ENCODE measurements at places on chromosomes 16 and 17.
A peak's percentile ranks its signal among the peaks of the same experiment; 100 is the strongest.

DNA sequence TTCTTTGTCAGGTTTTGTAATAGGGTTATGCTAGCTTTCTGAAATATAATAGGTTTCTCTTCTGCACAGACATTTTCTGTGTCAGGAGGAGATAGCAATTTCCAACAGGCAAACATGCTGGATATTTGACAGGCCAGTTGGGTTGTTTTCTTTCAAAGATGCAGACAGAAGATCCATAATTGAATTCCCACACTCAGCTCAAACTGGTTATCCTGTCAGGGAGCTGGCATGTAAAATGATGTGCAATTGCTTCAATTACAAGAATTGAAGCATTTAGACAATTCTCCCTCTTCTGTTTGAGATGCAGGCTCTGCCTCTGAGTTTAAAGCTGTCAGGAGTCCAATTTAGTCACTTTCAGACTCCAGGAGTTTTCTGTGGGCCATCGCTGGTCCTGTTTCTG lies 146.2 kb upstream of the ZKSCAN2 start:
- no peak for DNase-seq

DNA sequence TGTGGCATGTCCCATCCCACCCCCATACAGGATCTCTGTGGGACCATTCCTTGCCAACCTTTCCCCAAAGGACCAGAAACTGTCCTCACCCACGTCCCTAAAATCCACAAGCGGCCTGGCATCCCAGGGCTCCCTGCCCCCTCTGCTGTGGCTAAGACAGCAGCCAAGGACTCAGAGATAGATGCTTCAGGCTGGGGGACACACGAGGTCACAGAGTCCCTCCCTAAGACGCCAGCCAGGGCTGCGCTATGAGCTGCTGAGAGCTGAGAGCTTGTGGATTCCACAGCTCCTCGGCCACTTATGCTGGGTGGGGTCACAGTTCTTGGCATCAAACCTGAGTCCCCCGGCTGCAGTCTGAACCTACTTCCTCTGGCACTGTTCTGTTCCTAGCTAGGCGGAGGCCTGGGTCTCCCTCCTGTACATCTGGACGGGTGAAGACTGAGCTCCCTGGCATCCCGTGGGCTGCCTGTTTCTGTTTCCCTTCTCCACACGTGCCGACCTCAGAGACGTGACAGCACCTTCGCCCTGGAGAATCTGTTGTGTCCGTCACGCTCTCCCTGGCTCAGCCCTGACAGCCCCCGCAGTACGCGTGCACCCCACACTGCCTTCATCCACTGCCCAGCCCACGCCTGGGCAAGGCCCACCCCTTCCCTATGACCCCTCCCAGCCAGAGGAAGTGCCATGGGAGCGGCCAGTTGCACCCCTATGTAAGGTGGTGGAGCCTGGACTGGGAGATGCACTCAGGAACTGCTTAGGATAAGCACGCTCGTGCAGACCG lies 61.2 kb downstream of the ENGASE start:
- DNase-seq = no peak

- DNase-seq = no peak
These were observed 30.3 kb downstream of the MRTFB start for GRCh38 chr16:14101415-14101814.

DNA sequence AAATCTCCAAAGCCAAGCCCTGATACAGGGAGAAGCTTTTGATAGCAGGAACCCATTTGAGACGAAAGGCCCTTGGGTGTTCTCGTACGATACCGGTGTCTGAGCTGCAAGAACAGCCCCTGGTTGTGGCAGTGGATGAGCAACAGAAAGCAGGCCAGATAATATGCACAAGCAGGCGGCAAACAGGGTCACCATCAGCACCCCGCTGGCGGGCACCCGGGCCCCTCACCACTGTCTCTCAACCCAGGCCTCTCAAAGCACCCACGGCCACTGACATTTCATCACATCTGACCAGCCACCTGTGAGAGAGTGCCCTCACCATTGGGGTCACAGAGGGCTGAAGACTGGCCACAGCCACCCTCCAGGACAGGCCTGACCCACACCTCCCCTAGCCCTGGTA lies 230.4 kb downstream of the C16orf78 start:
- DNase-seq = no peak

GRCh38 chr17:33284022-33284421 lies 9.1 kb downstream of the ASIC2 start:
- no peak for DNase-seq

DNA sequence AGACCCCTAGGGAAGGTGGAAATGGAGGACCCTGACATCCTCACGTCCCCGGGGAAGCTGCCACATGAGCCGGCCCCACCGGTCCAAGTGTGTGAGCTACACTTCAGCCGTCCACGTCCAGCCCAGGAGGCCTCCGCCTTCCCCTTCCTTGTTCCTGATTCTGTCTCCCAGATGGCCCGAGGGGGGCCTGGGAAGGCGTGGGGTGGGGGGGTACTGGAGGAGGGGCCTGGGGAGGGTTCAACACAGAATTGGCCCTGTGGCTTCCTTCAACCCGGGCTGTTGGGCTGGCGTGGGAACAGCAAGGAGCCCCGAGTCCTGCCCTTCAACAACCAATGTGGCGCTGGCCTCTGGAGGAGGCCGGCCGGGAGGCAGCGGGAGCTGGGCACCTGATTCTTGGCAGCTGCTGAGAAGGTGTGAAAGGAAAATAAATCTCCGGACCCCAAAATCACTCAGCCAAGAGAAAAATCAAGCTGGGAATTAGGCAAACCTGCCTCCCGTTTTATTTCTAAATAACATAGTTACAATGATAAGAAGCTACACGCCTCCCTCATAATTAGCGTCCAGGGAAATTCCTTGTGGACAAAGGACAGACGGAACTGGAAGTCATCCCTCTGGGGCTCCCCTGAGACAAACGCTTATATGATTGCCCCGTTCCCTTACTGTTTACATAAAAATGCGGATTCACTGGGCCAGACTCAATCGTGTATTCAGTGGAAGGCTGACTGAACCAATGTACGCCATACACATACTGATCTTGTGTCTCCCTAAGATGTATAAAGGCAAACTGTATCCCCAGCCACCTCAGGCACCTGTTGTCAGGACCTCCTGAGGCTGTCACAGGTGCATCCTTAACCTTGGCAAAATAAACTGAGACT lies 1.8 kb upstream of the APRT start:
- DNase-seq = no peak

- DNase-seq = no peak
These were observed 102.1 kb downstream of the SHCBP1 start for GRCh38 chr16:46519063-46519462.

DNA sequence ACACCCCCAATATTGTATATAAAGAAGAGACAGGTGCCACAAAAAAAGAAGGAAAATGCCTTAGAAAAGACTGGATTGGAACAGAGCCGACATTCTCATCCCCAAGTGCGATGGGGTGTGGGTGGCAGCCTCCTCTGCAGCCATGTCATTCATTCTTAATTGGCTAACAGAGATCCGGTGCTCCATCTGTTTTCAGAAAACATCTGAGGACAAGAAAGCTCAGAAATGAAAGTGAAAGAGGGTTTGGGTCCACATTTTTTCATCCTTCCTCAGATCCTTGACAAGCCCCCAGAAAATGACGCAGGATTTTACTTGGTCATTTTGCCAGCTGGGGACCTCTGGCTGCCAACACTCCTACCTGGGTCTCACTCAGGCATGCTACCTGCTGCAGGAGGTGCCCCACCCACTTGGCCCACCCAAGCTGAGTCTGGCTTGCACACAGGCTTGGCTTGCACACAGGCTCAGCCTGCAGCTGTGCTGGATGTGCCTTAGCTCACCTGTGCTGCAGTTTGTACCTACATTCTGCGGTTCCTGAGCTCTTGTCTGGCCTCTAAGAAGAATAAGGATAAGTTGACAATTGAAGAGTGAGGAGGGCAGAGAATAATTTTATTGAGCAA lies 21.9 kb downstream of the KIF2B start:
- no peak for DNase-seq

- DNase-seq = no peak
These were observed 74.9 kb upstream of the BCAR1 start for GRCh38 chr16:75326333-75326732.

GRCh38 chr16:2715519-2715918 lies 4.5 kb downstream of the PRSS27 start:
- DNase-seq = no peak

DNA sequence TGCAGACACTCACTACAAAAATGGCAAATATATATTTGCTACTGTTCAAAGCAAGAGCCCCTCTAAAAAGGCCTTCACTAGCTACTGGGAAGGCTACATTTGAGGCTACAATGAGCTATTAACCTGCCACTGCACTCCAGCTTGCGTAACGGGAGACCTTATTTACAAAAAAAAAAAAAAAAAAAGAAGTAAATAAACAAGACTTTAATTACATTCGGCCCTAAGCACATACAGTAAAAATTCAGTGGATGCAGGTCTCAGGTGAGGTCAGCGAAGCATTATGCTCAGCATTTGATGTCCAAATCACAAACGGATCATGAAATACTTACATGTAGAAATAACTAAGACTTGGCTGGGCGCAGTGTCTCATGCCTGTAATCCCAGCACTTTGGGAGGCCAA lies 26.7 kb upstream of the LCMT1 start:
- no peak for DNase-seq

DNA sequence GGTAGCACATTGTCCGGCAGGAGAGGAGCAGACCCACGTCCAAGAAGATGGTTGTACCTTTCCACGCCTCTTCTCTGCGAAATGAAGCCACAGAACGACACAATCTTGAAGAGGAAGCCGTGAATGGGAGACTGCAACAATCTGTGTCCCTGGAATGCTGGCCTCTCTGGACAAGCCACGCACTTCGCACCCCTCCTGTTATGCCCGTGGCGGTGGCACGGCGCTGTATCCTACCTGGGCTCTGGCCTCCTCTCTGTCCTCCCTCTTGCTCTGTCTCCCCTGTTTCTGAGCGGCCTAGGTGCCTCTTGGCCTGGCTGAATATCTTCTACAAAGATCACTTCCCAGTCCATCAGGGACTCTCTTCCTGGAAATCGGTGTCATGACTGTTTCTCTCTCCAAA lies 717.8 kb downstream of the KCNJ18 start:
- DNase-seq = no peak

GRCh38 chr17:33732116-33732515 lies 439.0 kb upstream of the ASIC2 start:
- DNase-seq = peak; percentile 7

GRCh38 chr17:36506831-36507230 lies 20.4 kb downstream of the ZNHIT3 start:
- DNase-seq = no peak

GRCh38 chr16:64481497-64481896 lies 640.4 kb downstream of the CDH11 start:
- DNase-seq = no peak

- no peak for DNase-seq
These were observed 557.9 kb upstream of the CDH11 start for GRCh38 chr16:65679785-65680184.

- no peak for DNase-seq
These were observed 13.4 kb upstream of the FAM83G start for GRCh38 chr17:19017804-19018599.

GRCh38 chr17:10249271-10250010 lies 51.0 kb upstream of the GAS7 start:
- DNase-seq = no peak

GRCh38 chr17:55301521-55302406 lies 37.0 kb downstream of the HLF start:
- no peak for DNase-seq

DNA sequence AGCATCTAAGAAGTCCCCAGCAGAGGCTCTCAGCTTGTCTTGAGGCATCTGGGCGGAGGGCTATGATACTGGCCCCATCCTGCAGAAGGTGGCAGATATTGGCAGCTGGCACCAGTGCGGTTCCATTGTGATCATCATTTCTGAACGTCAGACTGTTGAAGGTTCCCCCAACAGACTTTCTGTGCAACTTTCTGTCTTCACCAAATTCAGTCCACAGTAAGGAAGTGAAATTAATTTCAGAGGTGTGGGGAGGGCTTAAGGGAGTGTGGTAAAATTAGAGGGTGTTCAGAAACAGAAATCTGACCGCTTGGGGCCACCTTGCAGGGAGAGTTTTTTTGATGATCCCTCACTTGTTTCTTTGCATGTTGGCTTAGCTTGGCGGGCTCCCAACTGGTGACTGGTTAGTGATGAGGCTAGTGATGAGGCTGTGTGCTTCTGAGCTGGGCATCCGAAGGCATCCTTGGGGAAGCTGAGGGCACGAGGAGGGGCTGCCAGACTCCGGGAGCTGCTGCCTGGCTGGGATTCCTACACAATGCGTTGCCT lies at the start of gene CIITA:
Gene CIITA (plus strand): TSS at position 404 of the 543 bp plus-strand sequence. CDS start 129 bp downstream, at position 533.
- DNase-seq = no peak

GRCh38 chr17:7019839-7020519 lies 2.9 kb upstream of the BCL6B start:
- DNase-seq = peak; percentile 74

DNA sequence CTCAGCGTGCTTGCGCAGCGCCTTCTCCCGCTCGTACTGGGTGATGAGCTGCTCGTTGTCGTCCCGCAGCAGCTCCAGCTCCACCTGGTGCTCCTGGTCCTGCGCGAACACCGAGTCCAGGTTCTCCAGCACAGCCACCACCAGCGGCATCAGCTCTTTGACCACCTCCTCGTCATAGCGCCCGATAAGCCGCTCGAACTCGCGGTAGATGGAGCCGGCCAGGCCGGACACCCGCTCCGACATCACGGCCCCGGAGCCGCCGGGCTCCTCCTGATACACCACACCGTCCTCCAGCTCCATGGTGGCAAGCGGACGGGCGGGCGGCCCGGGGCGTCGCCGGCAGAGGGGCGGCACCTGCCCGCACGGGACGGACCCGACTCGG lies 320 bp downstream of the SPAG9 start:
- DNase-seq = peak; percentile 39

DNA sequence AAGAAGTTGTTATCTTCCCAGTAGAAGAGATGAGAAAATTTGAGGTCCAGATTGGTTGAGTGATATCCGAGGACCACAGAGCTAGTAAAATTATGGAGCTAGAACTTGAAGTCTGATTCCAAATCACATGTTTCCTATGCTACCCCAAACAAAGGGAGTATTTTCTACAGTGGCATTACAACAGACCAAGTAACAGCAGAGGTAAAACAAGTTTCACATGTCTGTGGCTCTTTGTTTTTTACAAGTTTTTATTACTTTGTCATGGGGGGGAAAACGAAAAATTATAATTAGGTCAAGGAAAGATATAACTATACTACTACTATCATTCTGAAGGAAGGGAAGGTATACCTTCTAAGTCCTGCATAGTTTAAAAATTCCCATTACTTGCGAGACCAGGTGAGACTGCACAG lies 49.4 kb downstream of the KANSL1 start:
- no peak for DNase-seq

DNA sequence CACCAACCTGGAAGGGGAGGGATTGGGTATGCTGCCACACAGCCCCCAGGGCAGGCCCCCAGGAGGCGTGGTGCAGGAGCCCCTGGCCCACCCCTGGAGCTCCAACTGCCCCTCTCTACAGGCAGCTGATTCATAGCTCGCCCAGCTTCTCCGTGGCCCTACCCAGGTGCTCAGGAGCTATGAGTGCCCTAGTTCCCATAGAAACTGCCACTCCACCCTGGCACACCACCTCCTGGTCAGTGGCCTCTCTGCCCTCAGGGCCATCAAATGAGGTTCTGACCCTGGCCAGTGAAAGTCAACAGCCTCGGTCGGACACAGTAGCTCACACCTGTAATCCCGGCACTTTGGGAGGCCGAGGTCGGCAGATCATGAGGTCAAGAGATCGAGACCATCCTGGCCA lies 18.0 kb downstream of the CNGB1 start:
- no peak for DNase-seq

All from HEK293T (cell line).